ENCODE measurements at places on chromosomes 12 and 14.

DNA sequence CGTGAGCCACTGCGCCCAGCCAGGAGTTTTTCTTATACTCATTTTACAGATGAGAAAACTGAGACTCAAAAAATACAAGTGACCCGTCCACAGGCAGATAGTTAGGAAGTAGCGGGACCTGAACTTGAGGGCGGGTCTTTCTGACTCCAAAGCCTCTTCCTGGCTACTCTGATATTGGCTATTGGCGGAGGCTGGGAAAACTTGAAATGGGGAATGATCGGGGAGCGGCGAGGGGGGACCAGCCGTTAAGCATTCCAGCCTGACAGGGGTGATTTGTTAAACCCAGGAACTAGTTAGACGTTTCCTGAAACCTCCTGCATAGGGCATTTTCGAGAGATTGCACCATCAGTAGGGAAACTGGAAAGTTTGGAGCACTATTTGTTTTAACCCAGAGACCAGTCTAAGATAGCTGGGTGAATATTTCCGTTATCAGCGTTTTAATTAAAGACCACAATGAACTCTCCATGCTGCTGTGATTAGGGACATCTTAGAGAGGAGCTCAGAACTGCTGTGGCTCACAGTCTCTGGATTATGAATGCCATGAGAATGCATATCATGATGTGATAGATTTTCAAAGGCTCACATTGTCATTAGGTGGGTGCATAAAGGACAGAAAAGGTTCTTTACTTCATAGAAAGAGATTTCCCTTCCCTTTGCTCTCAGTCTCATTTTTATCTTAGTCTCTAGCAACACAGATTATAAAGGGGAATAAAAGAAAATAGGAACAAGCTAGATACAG lies 2.5 kb downstream of the NR1H4 start:
- no peak for DNase-seq

- no peak for DNase-seq
Measured at GRCh38 chr12:19518209-19518608, 78.9 kb downstream of the AEBP2 start.

GRCh38 chr12:95224202-95225170 lies 6.9 kb downstream of the VEZT start:
- DNase-seq: no peak

DNA sequence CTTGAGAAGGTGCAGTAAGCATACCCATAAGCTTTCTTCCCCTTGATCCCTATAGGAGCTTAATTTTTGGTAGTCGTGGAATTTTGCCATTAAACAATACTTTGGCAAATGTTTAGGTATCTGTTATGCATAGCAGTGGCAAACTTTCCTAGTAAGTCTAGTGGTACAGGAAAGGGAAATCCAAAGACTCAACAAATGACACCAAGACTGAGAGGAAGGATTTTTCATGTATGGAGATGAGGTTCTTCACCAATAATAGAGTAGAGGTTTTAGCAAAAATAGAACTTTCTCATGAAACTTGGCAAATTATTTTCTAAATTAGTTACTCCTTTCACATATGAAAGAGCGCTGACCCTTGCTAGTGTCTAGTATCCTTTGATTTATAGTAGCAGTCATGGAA lies 2.8 kb downstream of the EID3 start:
- DNase-seq: no peak

DNA sequence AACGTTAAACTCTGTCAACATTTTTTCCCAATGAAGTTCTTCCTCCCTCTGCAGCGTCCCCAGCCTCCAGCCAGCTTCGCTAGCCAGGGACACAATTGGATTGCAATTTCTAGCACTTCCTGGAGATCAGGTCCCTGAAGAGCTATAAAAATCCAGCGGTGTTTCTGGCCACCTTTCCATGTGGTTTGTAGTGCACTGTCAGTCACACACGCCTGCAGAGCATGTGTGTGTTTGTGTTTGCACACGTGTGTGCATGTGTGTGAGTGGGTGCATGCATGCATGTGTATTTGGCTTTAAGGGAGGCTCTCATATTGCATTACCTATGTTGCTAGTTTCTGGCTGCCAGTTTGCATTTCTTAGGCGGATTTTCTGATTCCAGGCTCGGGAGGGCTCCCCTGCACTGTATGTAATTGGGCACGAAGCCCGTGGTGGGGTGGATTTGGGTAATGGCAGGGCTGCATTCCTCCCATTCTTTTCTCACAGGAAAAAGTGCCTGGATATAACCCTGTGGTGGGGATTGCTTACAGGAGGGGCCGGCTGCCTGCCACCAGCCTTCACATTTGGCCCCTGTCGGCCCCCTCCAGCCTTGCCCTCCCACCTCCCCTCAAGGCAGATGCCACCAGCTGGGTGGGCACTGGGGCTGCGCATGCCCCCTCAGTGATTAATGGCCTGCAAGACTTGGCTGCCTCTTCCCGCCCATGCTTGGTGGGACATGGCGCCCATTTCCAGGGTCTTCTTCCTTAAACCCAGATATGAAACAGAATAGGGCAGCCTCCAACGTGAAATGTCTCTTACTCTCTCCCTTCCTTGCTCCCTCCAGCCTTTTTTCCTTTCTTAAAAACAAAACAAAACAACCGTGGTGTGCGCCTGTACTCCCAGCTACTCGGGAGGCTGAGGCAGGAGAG lies 74.0 kb downstream of the TSPAN9 start:
- peak; percentile 58 for DNase-seq

GRCh38 chr12:25469861-25470260 lies 83.2 kb downstream of the LMNTD1 start:
- DNase-seq: peak; percentile 29

- no peak for DNase-seq
Measured at GRCh38 chr12:109961612-109962011, 34.6 kb downstream of the GIT2 start.

DNA sequence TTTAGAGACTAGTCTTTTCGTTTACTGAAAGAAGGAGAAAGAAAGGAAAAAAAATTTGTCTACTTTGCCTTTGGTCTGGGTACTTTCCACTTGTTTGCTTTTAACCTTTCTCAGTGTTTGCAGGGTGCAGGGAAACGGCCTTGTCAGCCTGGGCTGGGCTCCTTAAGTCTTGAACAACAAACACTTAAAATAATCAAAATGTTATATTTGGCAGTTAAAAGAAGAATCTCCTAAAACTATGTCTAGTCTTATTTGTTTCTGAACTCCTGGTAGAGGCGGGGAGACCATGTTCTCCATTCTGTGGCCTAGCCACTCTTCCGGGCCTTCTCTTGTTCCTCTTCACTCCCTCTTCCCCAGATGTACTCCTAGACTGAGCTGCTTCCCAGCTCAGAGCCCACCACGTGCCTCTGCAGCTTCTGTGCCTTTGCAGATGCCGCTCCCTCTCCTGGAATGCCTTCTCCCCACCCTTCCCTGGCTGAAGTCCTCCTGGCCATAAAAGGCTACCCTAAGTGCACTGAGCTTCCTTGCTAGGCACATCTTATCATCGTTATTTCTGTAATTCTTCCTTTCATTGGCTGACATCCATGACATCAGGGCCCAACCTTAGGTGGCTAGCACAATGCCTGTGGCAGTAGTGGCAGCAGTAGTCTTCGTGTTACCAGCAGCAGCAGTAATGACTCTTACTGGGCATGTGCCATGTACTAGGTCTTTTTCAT lies 432.9 kb downstream of the ZFP36L1 start:
- DNase-seq: no peak

DNA sequence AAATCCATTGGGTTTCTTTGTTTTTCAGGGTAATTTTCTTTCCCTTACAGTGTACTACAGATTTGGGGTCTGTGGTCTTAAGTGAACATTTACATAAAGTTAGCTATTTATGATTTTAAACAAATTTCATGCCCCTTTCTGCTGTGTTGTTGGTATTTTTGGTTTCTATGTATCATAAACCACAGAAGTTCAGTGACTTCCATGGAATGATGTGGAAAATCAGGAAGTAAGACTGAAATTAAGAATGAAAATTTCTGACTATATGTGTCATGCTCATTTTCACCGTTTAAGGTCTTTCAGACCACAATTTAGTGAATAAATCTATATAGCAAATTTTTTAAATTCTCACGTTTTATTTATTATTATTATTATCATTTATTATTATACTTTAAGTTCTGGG lies 31.7 kb downstream of the ETV6 start:
- no peak for DNase-seq

- DNase-seq: no peak
Measured at GRCh38 chr12:92603741-92604432, 98.9 kb upstream of the PLEKHG7 start.

- DNase-seq: no peak
Measured at GRCh38 chr12:48917857-48918537, 7.3 kb downstream of the FKBP11 start.

GRCh38 chr14:67569651-67570290 lies 30.3 kb downstream of the PIGH start:
- DNase-seq: no peak

DNA sequence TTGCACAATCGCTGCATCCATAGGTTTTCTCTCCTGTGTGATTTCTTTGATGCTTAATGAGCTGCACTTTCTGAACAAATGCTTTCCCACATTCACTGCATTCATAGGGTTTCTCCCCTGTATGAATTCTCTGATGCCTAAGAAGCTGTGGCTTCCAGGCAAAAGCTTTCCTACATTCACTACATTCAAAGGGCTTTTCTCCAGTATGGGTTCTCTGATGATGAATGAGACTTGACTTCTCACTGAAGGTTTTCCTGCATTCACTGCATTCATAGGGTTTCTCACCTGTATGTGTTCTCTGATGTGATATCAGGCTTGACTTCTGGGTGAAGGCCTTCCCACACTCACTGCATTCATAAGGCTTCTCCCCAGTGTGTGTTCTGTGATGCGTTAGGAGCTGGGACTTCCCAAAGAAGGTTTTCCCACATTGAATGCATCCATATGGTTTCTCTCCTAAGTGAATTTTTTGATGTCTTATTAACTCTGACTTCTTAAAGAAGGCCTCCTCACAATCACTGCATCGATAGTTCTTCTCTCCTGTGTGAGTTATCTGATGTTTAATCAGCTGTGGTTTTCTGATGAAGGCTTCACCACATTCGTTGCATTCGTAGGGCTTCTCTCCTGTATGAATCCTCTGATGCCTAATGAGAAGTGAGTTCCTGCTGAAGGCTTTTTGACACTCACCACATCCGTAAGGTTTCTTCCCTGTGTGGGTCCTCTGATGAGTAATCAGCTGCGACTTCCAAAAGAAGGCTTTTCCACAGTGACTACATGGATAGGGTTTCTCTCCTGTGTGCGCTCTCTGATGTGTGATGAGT lies 30.3 kb downstream of the ZNF605 start:
- DNase-seq: no peak

- DNase-seq: no peak
Measured at GRCh38 chr12:20044846-20045245, 323.5 kb upstream of the PDE3A start.

- DNase-seq: no peak
Measured at GRCh38 chr12:20434996-20435395, 66.7 kb downstream of the PDE3A start.

DNA sequence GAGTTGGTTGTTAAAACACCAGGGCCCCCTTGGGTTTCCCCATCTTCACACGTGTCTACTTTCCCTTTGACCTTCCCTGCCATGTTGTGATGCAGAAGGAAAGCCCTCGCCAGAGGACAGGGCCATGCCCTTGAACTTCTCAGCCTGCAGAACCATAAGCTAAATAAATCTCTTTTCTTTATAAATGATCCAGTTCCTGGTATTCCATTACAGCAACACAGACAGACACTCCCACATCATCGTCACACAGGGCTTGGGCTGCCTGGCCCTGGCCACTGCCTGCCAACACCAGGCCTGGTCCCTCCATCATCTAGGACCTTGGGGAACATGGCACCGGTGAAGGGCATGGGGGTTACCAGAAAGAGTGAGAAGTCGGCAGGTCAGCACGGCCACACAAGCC lies 84.8 kb downstream of the DPF3 start:
- no peak for DNase-seq

DNA sequence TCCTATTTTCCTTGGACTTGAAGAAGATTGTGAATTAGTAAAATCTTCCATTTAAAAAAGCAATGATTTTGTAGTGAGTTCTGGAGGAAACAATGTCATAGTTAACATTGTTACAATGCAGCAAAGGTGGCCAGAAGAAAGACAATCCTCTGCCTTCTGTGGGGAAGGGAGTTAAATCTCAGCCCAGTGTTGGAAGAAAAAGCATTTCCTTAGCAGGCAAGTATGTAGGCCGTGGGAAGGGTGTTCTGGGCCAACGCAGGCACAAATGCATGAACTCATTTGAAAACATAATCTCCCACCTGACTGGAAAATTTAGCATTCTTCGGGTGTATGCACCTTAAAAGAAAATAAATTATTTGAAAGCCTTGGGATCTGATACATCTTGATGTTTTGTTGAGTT lies 258.6 kb downstream of the ADAMTS20 start:
- no peak for DNase-seq

GRCh38 chr14:58584383-58584782 lies 53.4 kb upstream of the DACT1 start:
- DNase-seq: no peak

DNA sequence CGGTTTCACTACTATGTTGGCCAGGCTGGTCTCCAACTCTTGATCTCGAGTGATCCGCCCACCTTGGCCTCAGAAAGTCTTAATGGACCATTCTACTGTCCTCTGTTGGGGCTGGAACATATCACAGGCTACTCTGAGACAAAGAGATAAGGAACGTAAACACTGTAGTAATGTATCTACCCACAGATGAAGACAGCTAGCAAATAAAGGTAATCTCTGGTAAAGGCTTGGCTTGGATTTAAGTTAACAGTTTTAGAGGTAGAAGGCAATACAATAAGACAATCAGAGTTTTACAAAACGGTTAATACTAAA lies 44.6 kb upstream of the ISM2 start:
- no peak for DNase-seq

- DNase-seq: peak; percentile 23
Measured at GRCh38 chr14:95697764-95698163, 11.5 kb downstream of the TCL1B start.

DNA sequence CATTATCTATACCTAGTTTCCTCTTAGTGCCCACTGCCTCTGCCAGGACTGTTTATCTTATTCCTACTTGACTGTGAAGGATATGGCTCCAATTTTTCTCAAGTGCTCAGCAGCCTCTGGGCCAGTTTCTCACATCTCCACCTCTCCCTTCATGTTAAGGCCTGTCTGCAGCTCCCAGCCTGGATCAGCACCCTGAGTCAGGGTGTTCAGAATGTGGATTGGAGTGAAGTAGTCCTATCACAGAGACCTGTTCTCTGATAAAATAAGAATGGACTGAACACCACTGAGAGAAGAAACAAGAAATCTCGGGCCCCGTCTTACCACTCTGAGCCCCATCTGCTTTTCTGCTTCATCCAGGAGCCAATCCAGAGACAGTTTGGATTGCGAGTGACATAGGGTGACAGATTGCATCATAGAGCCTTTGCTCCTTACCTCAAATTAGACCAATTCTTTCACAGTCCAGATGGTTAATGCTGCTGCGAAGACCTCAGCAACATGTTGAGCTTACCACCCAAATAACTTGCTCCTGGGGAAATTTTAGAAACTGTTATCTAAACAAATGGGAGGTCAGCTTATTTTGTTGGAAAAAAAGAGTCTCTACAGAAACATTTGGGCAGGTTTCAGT lies 473.1 kb downstream of the PDZRN4 start:
- DNase-seq: peak; percentile 15

DNA sequence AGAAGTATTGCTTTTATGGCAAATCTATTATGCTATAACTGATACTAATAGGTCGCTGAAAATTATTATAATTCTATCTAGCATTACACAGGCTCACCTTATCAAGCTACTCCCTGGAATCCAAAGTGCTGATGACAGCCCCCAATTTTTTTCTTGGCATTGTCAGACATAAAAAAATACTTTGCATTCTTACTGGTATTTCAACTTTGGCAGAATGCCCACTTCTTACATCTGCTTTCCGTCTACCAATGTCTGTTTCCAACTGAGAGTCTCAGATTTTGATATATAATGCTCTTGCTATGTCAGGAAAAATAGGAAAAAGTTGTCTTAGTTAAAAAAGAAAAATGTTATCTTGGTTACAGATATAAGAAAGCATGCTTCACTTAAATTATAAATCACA lies 615.4 kb downstream of the C12orf50 start:
- DNase-seq: no peak

Data from NCI-H1417 (cell line).